Activated CD4-positive, alpha-beta T cell treated with anti-CD3 and anti-CD28 coated beads, Interleukin-2, amount 10 ng/mL, durations not matched to agents 24 days and 14 days (primary cell): ENCODE measurements at places on chromosomes 4 and X.
A peak's percentile ranks its signal among the peaks of the same experiment; 100 is the strongest.

- DNase-seq, result no peak
Measured at GRCh38 chr4:76951672-76952010, 2.1 kb downstream of the SEPTIN11 start.

DNA sequence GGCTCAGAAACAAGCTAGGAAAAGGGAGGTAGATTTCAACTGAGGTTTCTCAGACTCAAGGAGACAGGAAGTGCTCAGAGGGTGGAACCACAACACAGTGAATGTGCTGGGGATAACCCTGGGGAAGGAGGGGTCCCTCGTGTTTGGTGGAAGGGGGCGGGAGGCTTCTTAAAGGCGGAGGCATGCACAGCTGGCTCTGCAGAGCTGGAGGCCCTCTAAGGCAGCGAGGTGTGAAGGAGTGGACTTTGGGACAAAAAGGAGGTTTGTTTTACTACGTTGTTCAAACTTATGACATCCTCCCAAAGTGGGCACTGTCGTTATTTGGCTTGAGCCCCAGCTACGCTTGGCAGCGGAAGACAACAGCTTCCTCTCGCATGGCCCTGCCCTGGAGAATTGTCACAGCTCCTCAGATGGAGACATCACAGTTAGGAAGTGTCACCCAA is 21.7 kb upstream of the MTM1 start:
- peak; percentile 83 for DNase-seq

DNA sequence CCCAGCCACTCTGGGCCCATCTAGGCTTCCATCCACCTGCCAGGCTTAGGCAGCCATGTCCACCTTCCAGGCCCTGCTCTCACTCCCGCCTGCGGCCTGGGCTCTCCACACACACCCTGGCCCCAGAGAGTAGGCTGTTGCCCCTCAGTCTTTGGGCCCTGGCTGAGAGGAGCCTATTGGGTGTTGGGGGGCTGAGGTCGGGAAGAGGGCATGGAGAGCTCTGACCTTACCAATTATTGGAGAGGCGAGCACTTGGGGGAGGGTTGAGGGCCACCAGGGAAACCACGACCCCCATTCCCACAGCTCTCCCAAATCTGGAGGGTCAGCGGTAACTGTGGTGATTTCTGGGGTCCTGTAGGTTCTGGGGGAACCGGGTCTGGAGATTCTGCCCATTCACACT is 38.2 kb downstream of the HTRA3 start:
- no peak for DNase-seq

GRCh38 chr4:152063621-152064240 is 302.9 kb upstream of the GATB start:
- peak; percentile 84 for DNase-seq

DNA sequence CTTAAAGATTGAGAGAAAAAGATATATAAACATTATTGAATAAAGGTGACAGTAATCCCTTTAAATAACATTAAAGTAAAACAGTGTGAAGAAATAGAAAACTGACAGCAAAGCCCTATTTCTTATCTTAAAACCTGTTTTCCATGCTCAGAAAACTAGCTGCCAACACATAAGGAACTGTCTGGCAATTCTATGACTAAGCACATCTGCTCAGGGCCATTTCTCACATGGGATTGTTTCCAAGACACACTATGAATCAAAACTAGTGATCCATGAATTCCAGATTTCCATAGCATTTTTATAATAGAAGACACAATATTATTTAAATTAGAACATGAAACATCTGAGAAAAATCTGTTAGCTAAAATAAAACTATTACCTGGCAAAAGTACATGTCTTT is 113.4 kb downstream of the SCLT1 start:
- no peak for DNase-seq

DNA sequence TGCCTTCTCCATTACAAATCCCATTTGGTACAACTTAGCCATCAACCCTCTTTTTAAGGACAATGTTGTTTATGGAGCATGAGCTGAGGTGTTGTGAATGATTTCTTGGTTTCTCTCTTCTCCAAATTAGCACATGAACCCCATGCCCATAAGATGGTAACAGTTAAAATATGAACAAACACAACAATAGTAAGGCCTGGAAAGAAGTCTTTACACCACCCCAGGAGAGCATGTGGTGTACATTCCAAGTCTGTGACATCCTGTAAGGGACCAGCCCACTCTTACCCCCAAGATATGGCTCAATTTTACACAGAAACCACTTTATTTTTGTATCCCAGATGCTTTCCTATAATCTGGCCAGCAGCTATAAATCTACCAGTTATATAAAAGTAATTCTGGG is 226.1 kb downstream of the COX18 start:
- DNase-seq, result no peak

- DNase-seq, result no peak
Measured at GRCh38 chrX:151365579-151365978, 31.4 kb upstream of the VMA21 start.

- DNase-seq, result no peak
Measured at GRCh38 chr4:7593646-7594412, 159.1 kb upstream of the PSAPL1 start.

DNA sequence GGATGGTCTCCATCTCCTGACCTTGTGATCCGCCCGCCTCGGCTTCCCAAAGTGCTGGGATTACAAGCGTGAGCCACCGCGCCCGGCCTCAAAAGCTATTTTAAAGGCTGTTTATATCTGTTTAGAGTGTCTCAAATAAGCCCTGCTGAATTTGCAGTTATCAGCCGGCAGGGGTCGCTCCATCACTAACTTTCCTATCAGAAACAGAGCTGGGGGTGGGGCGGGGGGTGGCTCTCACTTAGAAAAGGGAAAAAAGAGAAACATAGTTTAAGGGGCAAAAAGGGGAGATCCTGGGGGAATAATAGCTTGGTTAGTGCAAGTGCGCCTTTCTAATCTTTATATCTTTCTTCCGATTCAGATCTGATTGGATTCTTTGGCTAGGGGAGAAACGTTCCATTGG is 450.7 kb downstream of the UBE2NL start:
- no peak for DNase-seq

DNA sequence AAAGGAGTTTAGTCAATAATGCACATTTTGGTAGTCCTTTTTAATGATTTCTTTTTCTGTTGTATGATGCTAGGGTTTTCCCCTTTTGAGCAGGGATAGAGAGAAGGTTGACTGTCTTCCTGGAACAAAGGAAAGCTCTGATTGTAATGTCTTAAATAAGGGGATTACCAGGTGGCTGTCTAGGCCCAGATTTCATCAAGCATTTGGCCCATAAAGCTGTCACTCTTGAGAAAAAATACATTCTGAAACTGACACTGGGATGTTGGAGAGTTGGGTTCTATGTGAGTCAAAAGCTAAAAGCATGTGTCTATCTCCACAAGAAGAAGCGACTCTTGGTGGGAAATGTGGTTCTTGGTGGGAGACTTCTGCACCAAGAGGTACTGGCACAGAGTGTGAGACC is 26.4 kb downstream of the KIAA1210 start:
- no peak for DNase-seq

- DNase-seq, result no peak
Measured at GRCh38 chr4:105057370-105058105, 89.1 kb upstream of the TET2 start.
